ENCODE measurements at places on chromosomes 3 and 15.

DNA sequence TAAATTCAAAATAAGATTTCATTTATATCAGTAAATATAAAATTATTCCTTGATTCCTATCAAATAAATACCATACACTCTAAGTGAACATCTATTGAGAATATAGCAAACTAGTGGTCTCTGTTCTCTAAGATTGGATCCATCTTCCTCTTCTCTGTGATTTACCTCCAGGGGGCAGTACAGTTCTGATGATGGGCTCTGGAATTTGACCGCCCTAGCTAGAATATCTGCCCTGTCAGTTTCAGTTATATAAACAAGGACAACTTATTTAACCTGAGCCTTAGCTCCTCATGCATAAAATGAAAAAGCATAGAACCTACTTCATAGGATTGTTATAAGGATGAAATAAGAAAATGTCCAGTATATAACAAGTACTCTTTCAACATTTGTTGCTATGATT, 171.1 kb upstream of the CCDC54 start:
- peak; percentile 67 for DNase-seq

- peak; percentile 30 for DNase-seq
Observed at GRCh38 chr3:162769564-162769963, 1273.0 kb downstream of the OTOL1 start.

DNA sequence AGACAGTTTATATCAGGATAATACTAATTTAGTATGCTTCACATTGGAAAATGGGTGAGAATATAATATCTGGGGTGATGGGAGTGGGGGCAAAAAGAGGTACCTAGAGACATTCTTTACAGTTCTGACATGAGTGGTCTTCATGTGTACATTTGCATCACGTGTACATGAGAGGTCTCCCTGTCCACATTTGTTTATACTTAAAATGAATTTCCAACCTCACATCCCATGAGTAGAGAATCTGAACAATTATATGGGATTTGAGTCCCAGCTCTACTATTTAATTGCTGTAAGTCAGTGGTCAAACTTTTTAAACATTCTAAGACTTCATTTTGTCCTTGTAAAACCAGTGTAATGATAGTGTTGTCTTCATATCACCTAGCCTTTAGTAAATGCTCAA, 408.4 kb downstream of the NAALADL2 start:
- DNase-seq: no peak

DNA sequence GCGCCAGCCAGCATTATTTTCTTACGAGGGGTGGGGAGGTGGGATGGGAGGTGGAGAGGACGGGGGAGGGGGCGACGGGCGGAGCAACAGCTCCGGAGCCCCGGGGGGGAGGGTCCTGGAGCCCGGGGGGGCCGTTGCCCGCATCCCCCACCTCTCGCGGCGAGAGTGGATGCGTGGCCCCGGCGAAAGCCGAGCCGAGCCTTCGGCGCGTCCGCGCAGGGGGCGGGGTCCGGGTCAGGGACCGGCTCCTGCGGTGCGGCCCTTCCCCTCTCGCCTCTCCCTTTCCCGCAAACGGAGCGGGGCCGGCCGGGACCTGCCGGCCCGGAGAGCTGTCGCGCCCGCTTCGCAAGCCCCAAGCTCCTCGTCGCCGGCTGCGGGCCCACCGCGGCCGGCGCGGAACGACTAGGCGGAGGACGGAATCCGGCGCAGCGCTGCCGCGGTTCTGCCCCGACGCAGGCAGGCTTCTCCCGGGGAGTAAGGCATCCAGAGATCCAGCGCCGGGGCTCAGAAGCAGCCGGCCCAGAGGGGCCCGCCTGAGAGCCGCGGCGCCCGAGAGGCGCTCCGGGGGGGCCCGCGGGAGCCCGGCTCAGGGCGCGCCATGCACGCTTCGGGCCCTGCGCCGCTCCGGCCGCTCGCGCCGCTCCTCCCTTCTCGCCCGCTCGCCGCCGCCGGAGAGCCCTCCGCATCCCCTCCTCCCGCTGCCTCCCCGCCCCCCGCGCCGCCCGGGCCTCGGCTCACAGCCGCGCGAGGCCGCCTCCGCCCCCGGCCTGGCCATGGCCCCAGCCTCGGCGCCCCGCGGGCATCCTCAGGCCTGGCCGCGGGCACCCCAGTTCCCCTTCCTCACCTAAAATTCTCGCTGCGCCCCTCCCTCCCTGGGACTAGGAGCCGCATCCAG, 459 bp upstream of the ADCY5 start:
- DNase-seq: peak; percentile 35

- no peak for DNase-seq
Observed at GRCh38 chr3:173253471-173253870, 112.4 kb upstream of the SPATA16 start.

DNA sequence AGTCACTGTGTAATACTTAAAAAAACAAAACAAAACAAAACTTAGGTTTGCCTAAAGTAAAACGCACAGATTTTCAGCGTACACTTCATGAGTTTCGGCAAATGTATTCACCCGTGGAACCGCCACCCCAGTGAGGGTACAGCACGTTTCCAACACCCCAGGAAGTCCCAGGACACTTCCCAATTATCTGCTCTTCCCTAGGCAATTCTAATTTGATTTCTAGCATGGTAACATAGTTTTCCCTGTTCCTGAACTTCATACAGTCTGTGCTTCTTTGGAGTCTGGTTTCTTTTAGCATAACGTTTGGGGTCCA, 497 bp upstream of the CLASP2 start:
- no peak for DNase-seq

DNA sequence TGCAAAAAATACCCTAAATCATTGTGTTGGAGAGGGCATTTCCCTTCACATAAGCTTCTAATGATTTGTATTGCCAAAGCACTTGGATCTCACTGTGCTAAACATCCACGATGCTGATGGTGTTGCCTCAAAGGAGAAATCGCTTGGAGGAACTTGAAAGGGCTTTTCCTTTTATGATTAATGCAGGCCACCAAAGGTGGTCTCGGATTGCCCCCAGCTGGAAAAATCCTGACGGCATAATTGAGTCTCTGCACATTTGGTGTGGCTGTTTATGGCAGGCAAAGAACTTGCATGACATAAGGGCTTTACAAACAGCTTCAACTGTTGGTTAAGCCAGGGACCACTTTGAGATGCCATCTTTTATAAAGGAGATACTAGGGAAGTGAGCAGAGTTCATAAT, 664.0 kb upstream of the ADAMTS9 start:
- no peak for DNase-seq

GRCh38 chr3:192933259-192933658, 15.6 kb upstream of the MB21D2 start:
- no peak for DNase-seq

GRCh38 chr3:171306631-171307030, 153.6 kb downstream of the TNIK start:
- DNase-seq: no peak

DNA sequence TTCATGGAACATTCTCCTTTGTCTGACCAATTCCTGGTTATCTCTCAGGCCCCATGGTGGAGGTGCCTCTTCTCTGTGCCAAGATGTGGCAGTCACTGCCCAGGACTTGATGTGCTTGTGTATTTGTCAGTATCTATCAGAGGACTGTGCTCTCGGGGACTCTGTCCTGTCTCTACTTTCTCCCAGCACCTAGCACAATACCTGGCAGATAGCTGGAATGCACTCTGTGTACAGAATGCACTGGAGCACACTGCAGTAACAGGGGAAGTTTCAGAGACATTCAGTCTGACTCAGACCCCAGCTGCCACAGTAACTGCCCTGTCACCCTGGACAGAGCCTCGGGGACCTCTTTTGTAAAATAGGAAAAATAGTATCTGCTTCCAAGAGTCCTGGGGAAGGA, 34.6 kb upstream of the SV2B start:
- DNase-seq: no peak

DNA sequence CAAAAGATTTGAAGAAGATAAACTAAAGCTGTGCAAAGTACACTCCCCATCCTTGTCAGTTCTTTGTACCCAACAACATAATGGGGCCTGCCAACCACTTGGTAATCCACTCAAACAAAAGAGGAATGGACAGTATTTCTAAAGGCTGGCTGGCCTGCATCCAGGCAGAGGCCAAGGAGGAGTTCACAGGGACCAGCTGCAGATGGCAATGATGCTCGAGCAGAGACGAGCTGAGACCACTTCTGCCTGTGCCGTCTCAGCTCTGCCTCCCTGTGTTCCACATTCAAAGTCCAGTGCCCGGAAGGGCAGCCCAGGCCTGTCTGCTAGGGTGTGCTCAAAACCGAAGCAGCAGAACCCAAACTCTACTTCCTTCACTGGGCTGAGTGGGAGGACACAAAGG, 14.3 kb downstream of the CXCR6 start:
- no peak for DNase-seq

GRCh38 chr15:33559207-33559890, 248.6 kb downstream of the RYR3 start:
- DNase-seq: no peak

DNA sequence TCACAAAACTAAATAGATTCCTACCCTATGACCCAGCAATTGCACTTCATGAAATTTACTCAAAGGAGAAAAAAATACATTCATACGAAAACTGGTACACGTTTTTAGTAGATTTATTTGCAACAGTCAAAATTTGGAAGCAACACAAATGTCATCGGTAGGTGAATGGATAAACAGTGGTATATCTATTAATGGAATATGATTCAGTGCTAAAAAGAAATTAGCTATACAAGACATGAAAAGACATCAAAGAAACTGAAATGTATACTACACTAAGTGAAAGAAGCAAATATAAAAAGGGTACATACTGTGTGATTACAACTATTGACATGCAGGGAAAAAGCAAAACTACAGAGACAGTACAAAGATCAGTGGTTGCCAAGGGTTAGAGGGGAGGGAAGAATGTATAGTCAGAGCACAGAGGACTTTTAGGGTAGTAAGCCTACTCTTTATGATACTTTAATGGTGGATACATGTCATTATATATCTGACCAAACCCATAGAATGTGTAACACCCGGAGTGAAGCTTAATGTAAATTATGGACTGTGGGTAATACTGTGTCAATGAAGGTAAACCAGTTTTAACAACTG, 31.6 kb downstream of the RFX7 start:
- no peak for DNase-seq

GRCh38 chr3:109532257-109533216, 195.2 kb upstream of the DPPA4 start:
- DNase-seq: peak; percentile 73

- DNase-seq: no peak
Observed at GRCh38 chr15:63351170-63351569, 30.5 kb downstream of the CA12 start.

DNA sequence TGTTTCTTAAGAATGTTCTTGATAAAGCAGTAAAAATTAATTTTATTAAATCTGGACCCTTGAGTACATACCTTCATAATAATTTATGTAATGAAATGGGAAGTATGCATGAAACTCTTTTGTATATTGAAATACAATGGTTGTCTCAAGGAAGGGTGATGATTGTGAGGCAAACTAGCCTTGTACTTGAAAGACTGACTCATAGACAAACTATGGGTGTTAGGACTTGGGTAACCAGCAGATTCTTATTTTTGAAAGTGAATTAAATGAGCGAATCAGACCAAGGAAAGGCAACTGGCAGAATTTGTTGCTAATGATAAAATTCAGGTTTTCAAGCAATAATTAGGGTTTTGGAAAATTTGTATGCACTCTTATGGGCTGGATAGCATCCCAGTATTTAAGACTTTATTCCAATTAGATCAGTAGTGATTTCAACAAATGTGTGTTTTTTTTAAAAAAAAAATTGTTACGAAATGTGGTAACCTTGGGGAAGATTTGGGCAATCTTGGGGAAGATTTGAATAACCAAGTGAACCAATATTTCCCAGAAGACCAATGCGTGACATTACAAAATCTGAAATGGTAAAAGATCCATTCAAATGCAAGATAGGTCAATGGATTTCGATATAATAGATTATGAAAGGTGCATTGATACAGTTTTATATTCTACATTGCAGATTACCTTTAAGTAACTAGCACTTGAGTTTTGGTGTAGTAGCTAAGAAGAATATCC, 42.0 kb downstream of the ATP2C1 start:
- DNase-seq: no peak
